Right ventricle myocardium superior (tissue), 1 donor: ENCODE measurements at places on chromosomes 5 and 9. TPM values are rescaled to one million over a fixed set of nuclear protein-coding genes. Genes with fewer than 3 reads are reported as not detected.
A peak's percentile ranks its signal among the peaks of the same experiment; 100 is the strongest.

- no peak for DNase-seq
Measured at GRCh38 chr5:167897371-167897770, 394.1 kb upstream of the WWC1 start.

DNA sequence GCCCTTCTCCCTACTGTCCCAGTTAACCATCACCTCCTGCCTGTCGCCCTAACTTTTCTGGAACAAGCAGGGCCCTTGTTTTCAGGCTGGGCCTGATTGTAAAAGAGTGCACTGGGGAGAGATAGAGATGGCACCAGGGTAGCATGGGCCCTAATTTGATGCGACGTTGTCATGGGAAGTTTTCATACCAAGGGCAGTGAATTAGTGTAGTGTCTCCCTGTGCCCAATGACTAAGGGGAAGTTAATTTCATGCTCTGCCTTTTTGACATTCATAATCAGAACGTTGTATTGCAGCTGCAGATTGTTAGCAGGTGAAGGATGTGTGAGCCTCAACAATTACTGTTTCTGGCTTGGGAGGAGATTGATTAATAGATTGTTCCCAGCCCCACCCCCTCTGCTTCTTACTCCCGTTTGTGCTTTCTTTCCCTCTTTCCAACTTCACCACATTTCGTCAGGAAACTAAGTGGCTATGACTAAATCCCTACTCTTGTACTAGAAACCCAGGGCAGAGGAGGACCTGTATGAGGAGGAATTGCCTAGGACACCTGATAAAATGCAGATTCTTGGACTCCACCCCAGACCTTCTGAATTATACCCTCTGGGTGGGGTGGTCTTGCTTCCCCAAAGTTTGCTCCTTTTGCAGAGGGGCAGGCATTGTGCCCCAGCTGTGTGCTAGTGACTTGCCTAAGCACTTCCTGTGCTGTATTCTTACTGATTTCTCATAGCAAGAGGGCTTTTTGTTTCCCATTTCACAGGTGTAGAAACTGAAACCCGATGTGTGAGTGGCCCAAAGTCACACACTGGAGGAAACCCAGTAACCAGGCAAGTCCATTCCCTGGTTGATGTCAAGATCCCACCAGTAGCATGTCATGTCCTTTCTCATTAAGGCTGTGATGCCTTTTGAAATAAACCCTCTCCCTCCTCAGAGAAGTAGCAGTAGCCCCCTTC is 56.3 kb downstream of the DAB2IP start:
- DNase-seq: no peak

- no peak for DNase-seq
Measured at GRCh38 chr9:79287708-79288290, 284.0 kb upstream of the TLE4 start.

DNA sequence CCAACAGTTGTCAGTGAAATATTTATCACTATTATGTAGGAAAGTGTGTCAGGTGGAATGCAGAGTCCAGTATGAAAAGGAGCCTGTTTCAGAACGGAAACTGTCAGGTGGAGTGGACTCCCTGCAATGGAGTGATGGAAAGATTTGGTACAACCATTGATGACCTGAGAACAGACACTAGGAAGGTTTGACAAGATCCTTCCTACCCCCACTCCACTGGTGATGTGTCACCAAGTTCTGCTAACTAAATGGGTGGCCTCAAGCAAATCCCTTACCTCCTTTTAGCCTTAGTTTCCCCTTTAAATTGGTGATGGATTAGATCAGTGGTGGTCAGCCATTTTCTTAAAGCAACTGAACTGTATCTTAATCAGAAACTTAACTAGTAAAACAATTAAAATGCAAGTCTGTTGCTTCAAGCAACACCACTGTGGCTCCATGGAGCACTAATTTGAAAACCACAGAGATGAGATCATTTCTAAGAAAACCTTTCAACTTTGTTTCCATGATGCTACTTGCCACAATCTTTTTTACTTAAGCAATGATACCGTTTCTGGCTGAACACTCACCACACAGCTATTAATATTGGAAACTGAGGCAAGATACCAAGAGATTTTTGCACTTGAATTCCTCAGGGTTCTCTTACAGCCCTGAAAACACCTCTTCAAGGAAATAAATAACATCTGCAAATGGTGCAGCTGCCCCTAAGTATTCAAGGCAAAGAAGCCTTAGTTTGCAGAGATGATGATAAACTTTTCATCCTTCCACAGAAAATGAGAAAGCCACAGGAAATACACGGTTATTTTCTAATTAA is 140.6 kb downstream of the ERCC6L2 start:
- DNase-seq: no peak

DNA sequence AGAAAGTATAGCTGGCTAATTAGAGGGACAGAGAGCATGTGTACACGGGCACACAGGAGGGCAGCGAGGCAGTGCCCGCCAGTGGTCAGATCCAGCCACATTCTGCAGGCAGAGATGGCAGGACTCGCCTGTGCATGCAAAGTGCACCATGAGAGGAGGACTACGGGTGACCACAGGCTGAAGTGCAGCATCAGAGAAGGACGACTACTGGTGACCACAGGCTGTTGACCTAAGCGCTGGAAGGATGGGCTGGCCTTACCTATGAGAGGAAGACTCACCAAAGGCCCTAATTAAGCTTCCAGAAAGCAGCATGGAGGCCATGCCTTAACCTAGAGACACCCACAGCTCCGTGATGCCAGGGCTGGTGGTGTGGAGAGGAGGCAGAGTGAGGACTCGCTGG is 54.2 kb upstream of the SLC25A51 start:
- no peak for DNase-seq

DNA sequence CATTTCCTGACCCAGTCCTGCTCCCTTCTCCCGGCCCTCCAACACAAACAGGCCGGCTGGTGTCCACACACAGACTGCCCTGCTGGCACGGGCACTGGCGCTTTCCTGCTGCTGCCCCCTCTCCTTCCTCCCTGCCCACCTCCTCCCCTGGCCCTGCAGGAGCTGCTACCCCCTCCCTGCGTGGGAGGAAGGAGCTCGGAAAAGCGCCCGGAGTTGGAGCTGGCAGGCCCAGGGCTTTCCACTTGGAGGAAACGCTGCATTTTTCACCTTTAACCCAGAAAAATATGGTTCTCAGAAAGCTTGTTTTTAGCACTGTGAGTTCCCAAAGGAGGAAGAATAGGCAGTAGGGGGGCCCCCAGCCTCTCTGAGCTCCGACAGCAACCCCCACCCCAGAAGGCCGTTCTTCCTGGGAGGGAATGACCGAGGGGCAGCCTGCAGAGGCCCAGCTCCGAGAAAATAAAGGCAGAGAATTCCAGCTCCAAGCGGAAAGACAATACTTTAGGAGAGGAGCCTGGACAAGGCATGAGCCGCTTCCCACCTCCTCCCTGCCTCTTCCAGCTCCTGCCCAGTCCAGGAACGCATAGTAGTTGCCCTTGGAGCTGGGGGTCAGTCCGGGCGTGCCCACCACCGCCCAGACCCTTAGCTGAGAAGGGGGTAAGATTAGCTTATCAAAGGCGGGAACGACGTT is 88.9 kb downstream of the LIFR start:
- DNase-seq: peak; percentile 78

GRCh38 chr5:151196556-151197290 is 27.2 kb downstream of the CCDC69 start:
- DNase-seq: no peak

DNA sequence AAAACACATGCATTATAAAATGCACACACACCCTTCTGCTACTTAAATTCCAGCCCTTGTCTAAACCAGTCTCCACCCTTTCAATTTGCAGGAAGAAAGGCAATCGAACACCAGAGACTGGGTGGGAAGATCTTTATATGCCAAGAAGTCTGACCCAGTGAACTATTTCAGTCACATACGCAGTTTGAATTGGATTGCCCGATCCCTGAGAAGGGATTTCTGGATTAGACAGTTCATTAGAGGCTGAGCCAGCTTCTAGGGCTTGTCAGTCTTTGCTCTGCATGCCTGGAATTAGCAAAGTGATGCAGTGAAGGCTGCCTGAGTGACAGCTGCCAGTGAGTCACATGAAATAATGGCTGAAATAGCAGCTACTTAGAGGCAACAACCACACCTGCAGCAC is 159.9 kb downstream of the PPP2R2B start:
- DNase-seq: no peak

DNA sequence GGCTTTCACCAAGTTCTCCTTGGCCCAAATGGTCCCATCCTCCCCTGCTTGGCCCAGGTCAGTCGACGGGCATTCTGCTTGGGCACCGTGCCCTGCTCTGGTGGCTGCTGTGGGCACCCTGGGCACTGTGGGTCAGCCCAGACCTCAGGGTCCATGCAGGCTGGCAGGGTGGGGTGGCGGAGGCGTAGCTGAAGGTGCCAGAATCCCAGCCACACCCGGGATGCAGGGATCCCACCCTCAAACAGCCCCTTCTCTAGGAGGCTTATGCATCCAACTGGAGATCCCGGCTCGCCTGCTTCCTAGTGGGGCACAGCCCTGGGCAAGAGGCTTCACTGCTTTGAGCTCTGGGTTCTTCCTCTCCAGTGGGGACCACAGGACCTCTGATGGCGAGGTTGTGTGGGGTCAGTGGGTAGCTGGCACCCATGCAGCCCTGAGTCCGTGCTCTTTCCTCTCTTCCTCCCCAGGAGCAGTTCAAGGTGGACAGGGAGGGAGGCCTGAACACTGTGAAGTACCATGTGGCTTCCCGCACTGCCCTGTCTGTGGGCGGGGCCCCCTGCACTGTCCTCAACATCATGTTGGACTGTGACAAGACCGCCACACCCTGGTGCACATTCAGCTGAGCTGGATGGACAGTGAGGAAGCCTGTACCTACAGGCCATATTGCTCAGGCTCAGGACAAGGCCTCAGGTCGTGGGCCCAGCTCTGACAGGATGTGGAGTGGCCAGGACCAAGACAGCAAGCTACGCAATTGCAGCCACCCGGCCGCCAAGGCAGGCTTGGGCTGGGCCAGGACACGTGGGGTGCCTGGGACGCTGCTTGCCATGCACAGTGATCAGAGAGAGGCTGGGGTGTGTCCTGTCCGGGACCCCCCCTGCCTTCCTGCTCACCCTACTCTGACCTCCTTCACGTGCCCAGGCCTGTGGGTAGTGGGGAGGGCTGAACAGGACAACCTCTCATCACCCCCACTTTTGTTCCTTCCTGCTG is 9.4 kb downstream of the B4GALT7 start:
- DNase-seq: no peak

DNA sequence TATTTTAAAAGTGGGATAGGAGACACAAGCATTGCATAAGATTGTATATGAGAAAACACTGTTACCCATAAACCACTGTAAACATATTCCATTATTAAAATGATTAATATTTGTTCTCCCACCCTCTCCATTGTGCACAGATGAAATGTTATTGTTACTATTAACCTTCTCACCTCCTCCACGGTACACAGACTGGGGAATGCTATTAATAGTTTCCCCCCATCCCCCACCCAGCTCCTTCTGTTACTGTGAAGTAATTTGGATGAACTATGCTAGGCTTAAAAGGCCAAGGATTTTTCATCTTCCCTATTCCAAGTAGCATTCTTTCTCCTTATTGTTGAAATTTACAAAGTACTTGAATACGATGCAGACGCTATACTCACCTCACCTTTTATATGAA is 91.4 kb downstream of the JAKMIP2 start:
- no peak for DNase-seq

GRCh38 chr5:160259341-160259740 is 30.0 kb downstream of the FABP6 start:
- DNase-seq: no peak

ST8SIA4 gene
- 2.9 TPM for total RNA-seq

QSOX2 gene
- 7.7 TPM for total RNA-seq

ADGRD2 gene
- total RNA-seq: not detected

GM2A gene
- total RNA-seq: 26.2 TPM

PLAA gene
- total RNA-seq: 28.5 TPM
